ENCODE measurements at places on chromosomes 7 and 10.

- no peak for DNase-seq
These were observed 336.8 kb upstream of the IGFBP3 start for GRCh38 chr7:46257761-46258448.

GRCh38 chr10:126496771-126497545 lies 108.7 kb upstream of the ADAM12 start:
- DNase-seq = no peak

GRCh38 chr7:128161466-128162125 lies 79.5 kb upstream of the LEP start:
- no peak for DNase-seq

GRCh38 chr10:42997849-42998165 lies 79.1 kb upstream of the RET start:
- no peak for DNase-seq

DNA sequence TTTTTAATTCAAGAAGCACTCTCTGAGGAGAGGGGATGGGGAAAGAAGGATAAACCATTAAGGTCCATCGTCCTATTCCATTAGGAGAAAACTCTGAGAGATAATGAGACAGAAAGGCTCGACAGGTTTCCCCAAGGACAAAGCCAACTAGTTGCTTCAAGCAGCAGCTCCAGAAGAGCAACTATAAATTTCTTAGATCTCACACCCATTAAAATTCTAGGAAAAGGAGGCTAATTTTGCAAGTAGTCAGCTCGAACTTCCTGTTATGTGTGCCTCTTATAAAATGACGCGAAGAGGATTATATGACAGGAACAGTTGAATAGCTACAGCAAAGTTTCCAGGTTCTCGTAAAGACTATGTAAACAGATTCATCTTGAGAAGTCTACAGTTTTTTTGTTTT lies 52.0 kb upstream of the ST8SIA6 start:
- DNase-seq = no peak

DNA sequence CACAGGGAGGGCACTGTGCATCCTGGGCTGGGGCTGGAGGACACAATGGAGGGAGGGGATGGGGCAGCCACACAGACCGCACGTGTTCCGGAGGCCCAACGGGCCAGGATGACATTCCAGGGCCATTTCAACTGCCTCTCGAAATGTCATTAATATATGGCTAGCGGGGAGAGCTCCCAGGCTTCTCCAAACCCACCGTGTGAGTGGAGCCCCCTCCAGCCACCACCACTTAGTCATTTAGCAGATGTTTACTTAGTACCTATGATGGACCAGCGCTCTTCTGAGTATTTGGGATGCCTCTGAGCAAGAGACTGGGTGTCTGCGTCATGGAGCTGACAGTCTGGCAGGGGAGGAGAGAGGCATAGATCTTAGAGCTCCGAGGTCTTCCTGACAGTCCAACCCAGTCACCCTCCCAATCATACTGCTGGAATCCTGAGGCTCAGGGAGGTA lies 107.3 kb downstream of the ZMIZ1 start:
- DNase-seq = no peak

DNA sequence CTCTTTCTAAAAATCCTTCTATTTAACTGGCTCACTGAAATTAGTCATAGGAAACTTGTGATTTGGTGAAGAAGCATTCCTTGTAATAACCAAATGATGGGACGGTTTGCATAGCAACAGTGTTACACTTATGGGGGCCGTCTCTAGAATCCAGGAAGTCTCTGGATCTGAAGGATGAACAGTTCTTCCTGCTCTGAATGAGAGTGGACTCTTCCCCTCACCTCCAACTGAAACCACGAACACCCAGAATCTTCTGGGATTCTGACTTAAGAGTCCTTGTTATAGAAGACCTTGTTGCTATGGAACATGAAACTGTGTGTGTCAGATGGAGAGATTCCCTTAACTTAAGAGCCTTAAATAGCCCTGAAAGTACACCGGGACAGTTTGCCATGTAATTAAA lies 23.2 kb downstream of the NOLC1 start:
- DNase-seq = no peak

GRCh38 chr10:69214666-69215131 lies 5.4 kb upstream of the HKDC1 start:
- DNase-seq = no peak

- DNase-seq = no peak
These were observed 915.4 kb upstream of the AUTS2 start for GRCh38 chr7:68682910-68683309.

DNA sequence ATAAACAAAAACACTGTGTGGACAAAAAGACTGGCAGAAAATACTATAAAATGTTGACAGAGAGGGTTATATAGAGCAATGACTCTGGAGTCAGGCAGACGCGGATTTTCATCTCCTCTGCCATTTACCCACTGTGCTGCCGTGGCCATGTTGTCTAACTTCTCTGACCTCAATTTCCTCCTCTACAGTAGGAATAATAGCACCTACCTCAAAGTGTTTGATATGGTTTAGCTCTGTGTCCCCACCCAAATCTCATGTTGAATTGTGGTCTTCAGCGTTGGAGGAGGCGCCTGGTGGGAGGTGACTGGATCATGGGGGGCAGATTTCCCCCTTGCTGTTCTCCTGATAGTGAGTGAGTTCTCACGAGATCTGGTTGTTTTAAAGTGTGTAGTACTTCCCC lies 78.2 kb upstream of the CALN1 start:
- DNase-seq = no peak

- DNase-seq = no peak
These were observed 187.9 kb downstream of the PLXDC2 start for GRCh38 chr10:20004087-20004523.

- DNase-seq = no peak
These were observed 186.8 kb downstream of the COBL start for GRCh38 chr7:51129527-51130472.

GRCh38 chr10:42972946-42973345 lies 103.9 kb upstream of the RET start:
- no peak for DNase-seq

- no peak for DNase-seq
These were observed 55.9 kb downstream of the AOC1 start for GRCh38 chr7:150908173-150908572.

GRCh38 chr7:10429511-10429910 lies 544.2 kb upstream of the PHF14 start:
- DNase-seq = no peak

DNA sequence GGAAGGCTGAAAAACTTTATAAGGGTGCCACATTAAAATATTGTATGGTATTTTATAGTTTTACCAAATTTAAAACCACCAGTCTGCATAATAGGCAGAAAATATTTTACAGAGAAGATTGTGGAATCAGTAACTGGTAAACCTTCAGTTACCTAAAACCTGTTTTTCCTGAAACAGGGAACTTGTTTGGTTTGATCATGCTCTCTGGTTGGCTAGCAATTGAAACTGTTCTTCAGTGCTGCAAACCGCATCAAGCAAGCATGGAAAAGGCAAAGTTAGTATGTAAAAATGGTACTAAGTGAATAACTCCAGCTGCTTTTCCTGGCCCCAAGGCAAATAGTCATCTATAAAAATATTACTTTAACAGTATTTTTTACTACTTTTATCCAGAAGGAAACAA lies 316.9 kb upstream of the LRRN3 start:
- no peak for DNase-seq

DNA sequence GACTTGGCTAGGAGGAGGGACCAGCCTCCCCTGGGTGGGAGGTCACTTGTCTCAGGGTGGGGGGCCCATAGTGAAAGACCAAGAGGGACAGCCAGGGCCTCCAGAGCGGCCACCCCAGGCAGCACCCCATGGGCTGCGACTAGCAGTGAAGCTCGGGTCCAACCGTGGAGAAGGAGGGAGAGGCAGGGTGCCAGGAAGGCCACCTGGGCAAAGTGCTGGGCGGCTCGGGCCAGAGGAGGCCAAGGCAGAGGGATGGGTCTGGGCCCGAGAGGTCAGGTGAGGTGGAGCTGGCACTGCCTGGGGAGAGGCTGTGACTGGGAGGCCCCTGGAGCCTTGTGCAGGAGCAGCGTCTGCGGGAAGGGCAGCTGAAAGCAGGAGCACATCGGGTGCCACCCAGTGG lies 41.8 kb downstream of the CLRN3 start:
- DNase-seq = no peak

DNA sequence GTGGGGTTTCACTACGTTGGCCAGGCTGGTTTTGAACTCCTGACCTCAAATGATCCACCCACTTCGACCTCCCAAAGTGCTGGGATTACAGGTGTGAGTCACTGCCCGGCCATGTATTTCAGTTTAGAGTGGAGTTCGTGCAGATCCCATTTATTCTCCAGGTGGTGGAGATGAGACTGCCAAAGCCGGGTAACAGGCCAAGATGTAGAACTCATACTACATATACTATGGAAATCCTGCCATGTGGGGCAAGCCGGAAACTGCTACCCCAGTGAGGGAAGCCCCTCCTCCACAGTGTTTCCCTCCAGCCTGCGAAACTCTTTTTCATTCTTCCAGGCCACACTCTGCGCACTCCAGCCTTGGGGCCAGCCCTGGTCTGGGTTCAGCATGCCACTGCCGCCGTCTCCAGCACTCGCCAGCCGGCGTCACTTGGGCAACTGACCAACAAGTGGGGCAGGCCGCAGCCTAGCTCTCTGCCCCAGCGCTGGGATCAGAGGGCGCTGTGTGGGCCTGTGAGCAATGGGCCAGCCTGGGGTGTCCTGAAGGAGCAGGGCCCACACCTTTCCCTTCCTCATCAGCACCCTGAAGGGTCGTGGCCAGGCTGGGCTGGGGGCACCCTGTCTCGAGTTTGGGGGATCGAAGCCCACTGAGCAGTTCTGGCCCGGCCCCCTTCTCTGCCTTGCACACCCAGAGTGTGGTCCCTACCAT lies 122.0 kb downstream of the TRRAP start:
- no peak for DNase-seq

- DNase-seq = no peak
These were observed 257.0 kb upstream of the ZNF32 start for GRCh38 chr10:43905512-43906236.

- DNase-seq = no peak
These were observed 17.6 kb downstream of the MINDY3 start for GRCh38 chr10:15842556-15843169.

DNA sequence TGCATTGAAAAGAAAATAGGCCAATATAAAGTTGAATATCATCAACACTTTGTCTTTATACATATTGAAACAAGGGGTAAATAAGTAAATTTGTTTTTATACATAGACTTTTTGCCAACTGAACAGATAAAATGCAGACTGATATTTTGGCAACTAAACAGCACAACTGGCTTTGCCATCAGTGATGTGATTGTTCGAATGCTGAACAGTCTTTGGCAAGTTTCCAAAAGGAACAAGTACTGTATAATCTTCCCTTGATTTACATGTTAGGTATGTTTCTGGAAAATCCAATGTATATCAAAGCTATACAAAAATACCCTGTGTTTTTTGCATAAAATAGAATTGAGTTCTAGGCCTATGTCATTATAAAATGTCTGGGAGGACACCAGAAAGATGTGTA lies 18.2 kb upstream of the ANKRD1 start:
- no peak for DNase-seq

- no peak for DNase-seq
These were observed 28.8 kb upstream of the ZFAND2A start for GRCh38 chr7:1188720-1189294.

- no peak for DNase-seq
These were observed 298.0 kb downstream of the CDK14 start for GRCh38 chr7:90894122-90894521.

- no peak for DNase-seq
These were observed 63.3 kb upstream of the PDGFA start for GRCh38 chr7:582931-583330.

DNA sequence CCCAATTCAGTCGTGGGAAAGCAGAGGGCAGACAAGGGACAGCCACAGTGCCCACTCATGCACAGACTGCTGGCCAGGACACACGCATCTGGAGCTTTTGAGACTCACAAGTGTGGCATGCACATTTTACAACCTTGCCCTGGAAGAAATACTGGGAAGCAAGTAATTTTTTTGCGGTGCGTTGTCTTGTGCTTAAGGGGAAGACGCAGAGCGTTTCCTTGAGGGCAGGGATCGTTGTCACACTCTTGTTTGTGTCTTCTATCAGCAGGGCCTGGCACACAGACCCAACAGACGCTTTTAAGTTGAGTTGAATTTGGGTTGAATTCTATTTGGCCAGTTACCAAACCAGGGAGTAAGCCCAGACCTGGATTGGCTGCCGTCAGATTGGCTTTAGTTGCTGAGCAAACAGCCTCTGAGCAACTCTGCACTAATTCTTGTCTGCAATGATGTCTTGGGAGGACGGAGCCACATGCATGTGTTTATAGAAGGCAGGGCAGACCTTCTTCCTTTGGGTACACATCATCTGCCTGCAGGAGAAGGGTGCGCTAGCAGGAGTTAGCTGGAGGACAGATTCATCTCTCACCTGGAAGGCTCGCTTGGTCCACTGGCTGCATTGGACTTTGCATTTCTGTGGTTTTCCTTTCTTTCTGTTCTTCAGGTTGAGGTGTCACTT lies 38.4 kb downstream of the IL2RA start:
- DNase-seq = no peak

DNA sequence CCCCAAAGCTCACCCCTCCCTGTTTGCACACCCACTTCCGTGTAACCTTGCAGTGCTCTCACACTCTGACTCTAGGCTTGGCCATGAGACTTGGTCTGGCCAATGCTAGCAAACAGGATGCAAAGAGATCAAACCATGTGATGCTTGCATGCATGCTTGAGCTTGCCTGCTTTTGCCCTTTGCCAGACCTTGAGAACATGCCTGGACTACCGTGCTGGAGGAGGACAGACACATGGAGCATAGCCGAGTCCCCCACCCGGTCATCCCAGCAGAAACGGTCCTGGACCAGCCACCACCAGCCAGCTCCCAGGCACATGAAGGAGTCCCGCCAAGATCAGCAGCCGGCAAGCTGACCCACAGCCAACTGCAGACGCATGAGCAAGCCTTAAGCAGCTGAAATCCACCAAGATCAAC lies 23.4 kb downstream of the PYROXD2 start:
- DNase-seq = no peak

DNA sequence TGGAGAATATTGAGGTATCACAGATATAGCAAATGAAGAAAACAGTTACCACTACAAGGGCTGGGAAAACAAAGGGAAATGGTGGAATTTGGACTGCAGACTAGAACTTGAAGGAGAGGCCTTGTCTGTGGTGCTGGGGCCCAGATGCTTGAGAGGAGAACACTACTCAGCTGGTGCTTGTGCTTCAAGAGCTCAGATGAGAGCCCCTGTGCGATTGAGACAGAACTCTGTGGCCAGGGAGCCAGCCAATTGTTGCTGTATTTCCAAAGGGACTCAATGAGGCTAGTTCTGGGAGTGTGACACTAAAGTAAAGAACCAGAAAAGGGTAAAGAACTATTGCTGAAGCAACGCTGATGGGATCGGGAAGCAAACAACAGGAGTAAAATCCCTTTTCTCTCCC lies 406.5 kb upstream of the SEMA3D start:
- no peak for DNase-seq

DNA sequence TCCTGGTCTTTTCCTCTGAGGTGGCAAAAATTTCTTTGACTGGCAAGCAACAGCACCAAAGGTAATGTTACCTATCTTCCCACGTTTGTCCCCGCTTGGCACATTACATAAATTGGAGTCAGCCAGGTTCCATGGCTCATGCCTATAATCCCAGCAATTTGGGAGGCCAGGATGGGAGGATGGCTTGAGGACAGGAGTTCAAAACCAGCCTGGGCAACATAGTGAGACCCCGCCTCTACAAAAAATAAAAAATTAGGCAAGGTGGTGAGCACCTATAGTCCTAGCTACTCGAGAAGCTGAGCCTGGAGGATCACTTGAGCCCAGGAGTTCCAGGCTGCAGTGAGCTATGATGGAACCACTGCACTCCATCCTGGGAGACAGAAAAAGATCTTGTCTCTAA lies 139.5 kb downstream of the IDE start:
- no peak for DNase-seq

GRCh38 chr10:96250349-96250748 lies 21.0 kb downstream of the BLNK start:
- DNase-seq = no peak

All from stimulated activated CD4-positive, alpha-beta T cell treated with anti-CD3 and anti-CD28 coated beads, Interleukin-15, amount 100 ng/mL, for 48 hours (primary cell).